ENCODE measurements at places on chromosomes 5 and 9. TPM values are rescaled to one million over a fixed set of nuclear protein-coding genes. Genes with fewer than 3 reads are reported as not detected.

The NSMF gene
- 31.9 TPM for total RNA-seq

The PIP5K1B gene
- 1.5 TPM for total RNA-seq

The HNRNPH1 gene
- total RNA-seq, result 699 TPM

The SPINK7 gene
- total RNA-seq, result not detected

The CD74 gene
- total RNA-seq, result 1,158 TPM

DNA sequence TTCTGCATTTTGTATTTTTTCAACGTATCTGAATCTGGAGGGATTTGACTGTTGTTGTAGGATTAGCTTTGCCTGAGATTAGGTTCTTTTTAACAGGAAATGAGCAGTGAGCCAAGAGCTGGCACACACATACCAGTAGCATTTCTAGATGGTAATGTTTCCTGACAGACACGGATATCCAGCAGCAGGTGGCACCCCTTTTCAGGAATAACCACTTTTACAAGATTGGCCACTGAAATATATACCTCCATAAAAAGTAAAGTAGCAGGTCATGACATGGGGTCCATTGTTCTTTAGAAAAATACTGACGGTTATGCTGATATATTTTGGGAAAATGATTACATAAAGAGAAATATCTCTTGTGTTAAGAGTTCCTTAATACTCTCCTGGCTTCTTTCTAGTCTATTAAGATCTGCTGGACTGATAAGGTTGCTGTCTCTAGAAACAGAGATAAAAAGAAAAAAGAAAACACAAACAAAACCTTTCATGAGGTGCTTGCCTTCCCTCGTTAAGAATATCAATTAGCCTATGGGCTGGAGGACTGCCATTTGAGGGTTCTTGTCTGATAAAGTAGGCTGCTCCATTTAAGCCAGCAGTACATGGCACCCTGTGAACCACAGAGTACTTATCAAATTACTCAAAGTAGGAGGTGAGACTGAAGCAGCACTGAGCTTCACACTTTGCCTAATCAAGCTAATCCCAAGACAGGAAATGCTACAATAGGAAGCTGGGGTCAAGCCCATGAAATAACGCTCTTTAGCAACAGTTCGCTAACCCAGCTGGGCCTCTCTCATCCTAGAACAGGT lies 101.6 kb upstream of the PCA3 start:
- H3K27ac ChIP-seq, result no peak overlapping the region
- peaks cover 6% of the 10 kb centered on the region for H3K27me3 ChIP-seq
- peaks cover 20% of the 10 kb centered on the region for H3K4me1 ChIP-seq
- no peak overlapping the region for H3K4me3 ChIP-seq
- no peaks in the 10 kb centered on the region for H3K36me3 ChIP-seq
- DNase-seq, result no peak

DNA sequence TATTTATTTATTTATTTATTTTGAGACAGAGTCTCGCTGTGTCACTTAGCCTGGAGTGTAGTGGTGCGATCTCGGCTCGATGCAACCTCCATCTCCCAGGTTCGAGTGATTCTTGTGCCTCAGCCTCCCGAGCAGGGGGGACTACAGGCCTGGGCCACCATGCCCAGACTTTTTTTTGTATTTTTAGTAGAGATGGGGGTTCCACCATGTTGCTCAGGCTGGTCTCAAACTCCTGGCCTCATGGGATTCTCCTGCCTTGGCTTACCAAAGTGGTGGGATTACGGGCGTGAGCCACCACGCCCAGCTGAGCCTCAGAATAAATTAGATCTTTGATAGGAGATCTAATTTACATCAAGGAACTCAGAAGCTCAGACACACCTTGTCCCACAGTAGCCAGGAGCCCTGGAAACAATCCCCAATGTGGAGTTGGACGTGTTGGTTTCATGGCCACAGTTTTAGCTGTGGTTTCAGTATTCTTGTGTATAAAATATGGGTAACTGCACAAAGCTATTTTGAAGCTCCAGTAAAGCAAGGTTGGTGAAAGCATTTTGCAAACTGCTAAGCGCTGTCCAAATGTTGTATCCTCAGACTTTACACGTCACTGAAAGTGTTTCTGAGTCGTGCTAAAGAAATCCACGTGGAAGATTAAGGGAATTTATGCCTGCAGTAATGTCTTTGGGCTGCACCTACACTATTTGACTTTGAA lies 3.0 kb upstream of the HNRNPAB start:
- no peak overlapping the region for H3K27ac ChIP-seq
- no peak overlapping the region for H3K4me3 ChIP-seq
- H3K36me3 ChIP-seq, result peaks cover 14% of the 10 kb centered on the region

DNA sequence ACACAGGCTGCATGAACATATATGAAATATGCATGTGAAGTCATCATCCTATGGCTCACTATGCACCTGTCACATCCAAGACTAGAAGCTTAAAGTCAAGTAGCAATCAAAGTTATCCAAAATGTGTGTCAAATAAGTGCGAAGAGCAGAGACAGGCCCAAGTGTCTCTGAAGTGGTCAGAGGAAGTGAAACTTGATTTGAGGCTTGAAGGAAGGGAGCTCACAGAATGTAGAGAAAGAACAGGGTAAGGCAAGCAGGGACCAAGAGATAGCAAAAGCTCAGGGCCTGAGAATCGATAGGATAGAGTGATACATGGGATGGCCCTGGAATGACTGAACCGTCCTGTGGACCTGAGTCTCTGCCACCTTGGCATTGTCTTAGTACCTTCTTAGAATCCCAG lies 274.3 kb upstream of the TRPC7 start:
- H3K27ac ChIP-seq, result no peak overlapping the region
- H3K4me1 ChIP-seq, result no peaks in the 10 kb centered on the region
- DNase-seq, result no peak
- H3K4me3 ChIP-seq, result no peak overlapping the region
- H3K27me3 ChIP-seq, result no peaks in the 10 kb centered on the region

DNA sequence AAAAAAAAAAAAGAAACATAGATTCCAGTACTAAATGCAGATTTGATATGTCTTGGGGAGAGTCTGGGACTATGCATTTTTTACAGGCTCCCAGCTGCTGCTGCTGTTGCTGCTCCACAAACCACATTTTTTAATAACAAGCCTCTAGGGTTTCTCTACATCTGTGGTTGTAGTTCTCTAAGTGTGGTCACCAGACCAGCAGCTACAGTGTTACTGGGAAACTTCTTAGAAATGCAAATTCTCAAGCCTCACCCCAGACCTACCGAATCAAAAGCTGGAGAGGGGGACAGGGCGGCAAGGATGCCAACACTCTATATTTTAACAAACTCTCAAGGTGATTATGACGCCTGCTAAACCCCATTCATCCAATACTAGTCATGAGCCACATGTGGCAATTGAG lies 293.4 kb upstream of the PTGER4 start:
- no peaks in the 10 kb centered on the region for H3K27me3 ChIP-seq
- H3K4me1 ChIP-seq, result peaks cover 87% of the 10 kb centered on the region
- H3K36me3 ChIP-seq, result no peaks in the 10 kb centered on the region
- H3K27ac ChIP-seq, result peak overlapping the region; percentile 53
- H3K4me3 ChIP-seq, result no peak overlapping the region
- DNase-seq, result peak; percentile 52

DNA sequence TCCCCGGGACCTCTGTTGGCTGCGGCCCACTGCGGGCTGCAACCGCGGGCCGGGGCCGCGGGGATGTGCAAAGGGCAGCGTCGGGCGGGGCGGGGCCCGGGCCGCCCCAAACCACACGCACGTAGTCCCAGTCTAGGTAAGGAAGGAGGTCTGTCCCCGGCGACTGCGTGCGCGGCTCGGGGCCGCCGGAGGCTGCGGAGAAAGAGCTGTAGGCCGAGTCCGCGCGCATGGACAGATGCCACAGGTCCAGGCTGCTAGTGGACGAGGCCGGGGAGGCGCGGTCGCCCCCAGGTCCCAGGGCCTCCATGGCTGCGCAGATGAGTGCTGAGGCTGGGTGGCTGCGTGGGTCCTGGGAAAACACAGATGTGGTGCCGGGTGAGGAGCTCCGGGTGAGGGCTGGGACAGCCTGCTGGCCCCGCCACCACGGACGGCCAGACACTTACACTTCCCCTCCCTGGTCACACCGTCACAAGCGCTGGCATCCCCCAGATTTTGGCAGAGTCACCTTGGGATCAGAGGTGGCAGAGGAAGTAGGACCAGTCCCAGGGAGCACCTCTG lies 4.5 kb downstream of the SHROOM1 start:
- H3K27me3 ChIP-seq, result peaks cover 58% of the 10 kb centered on the region
- DNase-seq, result no peak
- no peaks in the 10 kb centered on the region for H3K36me3 ChIP-seq
- no peak overlapping the region for H3K27ac ChIP-seq
- peaks cover 14% of the 10 kb centered on the region for H3K4me1 ChIP-seq
- no peak overlapping the region for H3K4me3 ChIP-seq

DNA sequence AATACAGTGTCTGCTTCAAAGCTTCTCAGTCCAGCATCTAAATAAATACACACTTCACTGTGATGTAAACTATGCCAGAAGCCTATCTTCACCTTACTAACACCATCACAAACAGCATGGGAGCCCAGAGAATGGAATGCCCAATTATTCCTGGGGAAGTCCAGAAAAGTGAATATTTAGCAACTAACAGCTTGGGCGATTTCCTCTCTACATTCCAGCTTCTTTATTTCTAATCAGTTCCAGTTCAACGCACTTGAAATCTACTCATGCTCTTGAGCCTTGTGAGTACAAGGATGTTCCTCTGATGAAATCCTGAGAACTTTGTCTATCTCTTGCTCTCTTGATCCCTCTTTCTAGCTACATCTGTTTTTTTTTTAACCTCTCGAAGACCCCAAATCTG lies 100.4 kb upstream of the C9orf72 start:
- no peak for DNase-seq
- no peaks in the 10 kb centered on the region for H3K36me3 ChIP-seq
- H3K4me1 ChIP-seq, result no peaks in the 10 kb centered on the region
- no peak overlapping the region for H3K27ac ChIP-seq

DNA sequence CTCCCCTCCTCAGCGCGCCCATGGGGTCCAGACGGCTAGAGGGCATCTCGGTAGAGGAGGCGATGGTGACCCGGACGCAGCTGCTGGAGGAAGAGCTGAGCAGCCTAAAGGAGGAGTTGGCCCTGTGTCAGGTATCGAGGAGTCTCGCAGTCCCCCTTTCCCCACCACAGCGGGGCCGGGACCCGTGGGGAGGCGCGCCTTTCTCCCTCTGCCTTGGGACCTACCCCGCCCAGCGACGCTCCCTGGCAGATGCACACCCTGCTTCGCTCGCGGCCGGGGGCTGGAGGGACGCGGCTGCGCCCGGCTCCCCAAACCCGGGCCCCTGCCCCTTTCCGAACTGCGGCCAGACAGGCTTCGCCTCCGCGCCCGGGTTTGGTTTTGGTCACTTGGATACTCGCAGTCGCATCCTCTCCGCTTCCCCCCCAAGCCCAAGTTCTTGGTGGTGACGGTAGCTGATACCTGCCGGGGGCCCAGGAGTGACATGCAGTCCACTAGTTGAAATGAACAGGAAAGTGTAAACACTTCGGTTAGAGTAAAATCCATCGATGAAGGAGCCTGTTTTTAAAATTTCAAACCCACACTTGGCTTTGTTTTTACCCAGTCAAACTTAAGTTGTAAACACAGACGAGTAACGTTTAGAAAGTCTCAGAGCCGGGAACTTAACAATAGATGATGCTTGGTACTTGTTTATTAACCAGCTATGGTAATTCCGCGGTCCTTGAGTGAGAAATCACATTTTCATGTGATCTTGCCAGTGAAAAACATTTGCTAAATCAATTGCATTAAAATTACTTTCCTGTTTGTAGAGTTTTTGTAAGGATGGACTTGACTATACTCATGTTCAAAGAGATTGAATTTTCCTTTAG lies 688 bp downstream of the CNTLN start:
- H3K4me1 ChIP-seq, result peaks cover 5% of the 10 kb centered on the region
- DNase-seq, result no peak
- H3K36me3 ChIP-seq, result peaks cover 3% of the 10 kb centered on the region
- H3K27ac ChIP-seq, result no peak overlapping the region
- peaks cover 9% of the 10 kb centered on the region for H3K27me3 ChIP-seq

DNA sequence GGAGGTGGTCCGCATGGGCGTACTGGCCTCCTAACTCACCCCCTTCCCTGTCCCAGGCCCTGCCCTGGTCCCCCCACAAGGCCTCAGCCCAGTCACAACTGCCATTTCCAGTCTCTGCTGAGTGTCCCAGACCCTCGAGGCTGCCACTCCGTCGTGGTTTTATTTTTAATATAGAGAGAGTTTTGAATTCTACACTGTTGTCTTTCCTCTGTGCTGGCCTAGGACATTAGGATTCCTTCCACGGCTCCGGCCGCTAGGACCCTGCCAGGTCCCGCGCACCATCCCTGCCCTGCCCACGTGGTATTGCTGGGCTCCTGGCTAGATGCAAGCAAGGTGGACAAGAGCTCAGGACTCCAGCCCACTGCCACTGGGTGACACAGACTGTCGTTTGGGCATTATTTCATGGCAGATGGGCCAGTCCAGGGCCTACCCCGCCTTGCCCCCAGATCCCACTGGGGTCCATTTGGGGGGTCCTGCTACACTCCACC lies 53.3 kb downstream of the SAR1B start:
- H3K27me3 ChIP-seq, result no peaks in the 10 kb centered on the region
- DNase-seq, result no peak
- no peaks in the 10 kb centered on the region for H3K4me1 ChIP-seq

DNA sequence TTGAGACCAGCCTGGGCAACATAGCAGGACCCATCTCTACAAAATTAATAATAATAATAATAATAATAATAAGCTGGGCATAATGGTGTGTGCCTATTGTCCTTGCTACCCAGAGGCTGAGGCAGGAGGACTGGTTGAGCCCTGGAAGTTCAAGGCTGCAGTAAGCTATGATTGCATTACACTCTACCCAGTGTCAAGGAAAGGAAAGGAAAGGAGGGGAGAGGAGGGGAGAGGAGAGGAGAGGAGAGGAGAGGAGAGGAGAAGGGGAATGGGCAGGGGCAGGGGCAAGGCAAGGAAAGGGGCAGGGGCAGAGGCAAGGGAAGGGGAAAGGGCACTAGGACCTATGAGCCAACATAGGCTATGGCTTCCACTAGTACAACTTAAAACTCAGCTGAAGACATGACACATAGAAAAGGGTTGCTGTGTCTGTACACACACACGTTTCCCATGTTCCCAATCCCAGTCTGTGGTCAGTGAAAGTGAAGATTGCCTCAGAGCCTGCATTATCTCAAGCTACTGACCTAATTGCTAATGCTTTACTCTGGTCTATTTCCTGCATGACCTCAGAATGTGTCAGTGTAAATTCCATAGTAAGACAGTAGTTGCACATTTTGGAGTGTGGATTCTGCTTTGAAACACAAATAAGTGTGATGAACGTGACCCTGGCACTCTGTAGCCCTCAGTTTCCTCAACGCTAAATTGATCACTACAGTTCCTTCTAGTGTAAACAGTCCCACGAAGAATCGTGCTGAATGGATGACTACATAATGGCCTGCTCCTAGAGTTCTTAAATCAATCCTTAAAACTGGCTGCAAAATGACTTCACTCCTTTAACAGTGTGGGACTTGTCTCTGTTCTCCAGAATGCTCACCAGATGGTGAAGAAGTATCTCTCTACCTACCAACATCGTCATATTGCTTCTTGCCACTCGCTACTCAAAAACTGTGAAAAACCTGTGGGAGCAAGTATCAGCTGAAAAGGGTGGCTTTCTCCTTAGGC lies 497.0 kb downstream of the RAB3C start:
- no peak overlapping the region for H3K4me3 ChIP-seq
- H3K4me1 ChIP-seq, result no peaks in the 10 kb centered on the region
- H3K27me3 ChIP-seq, result peaks cover 11% of the 10 kb centered on the region
- H3K36me3 ChIP-seq, result no peaks in the 10 kb centered on the region
- DNase-seq, result no peak

All from activated CD4-positive, alpha-beta memory T cell treated with anti-CD3 and anti-CD28 coated beads, Interleukin-2, amount 10 ng/mL, durations not matched to agents 7 days and 5 days (primary cell).